ENCODE measurements at places on chromosomes 3 and 15. TPM values are rescaled to one million over a fixed set of nuclear protein-coding genes. Genes with fewer than 3 reads are reported as not detected.

- no peak overlapping the region for H3K27ac ChIP-seq
- H3K4me1 ChIP-seq, result peaks cover 23% of the 10 kb centered on the region
- DNase-seq, result no peak
- no peak overlapping the region for H3K4me3 ChIP-seq
These were observed 224.7 kb downstream of the CACNA2D3 start for GRCh38 chr3:54347060-54347459.

GRCh38 chr15:47383801-47384200 is 333.5 kb upstream of the SEMA6D start:
- DNase-seq, result no peak
- no peak overlapping the region for H3K27ac ChIP-seq
- peaks cover 14% of the 10 kb centered on the region for H3K4me1 ChIP-seq

DNA sequence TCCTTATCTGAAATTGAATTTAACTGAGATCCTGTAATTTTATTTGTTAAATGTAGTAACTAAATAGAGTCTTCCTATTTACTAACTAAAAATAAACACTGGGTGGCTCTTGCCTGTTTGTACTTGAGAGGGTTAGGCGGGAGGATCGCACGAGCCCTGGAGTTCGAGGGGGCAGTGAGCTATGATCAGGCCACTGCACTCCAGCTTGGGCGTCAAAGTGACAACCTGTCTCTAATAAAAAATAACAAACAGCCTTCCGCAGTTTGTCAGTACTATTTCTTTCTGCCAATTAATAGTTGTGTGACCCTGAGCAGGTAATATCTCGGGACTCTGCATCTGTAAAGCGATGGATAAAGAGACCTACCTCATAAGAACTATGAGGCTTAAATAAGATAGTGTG is 768 bp upstream of the PDE12 start:
- H3K27ac ChIP-seq, result peak overlapping the region; percentile 98
- peak overlapping the region; percentile 86 for H3K4me3 ChIP-seq
- peaks cover 18% of the 10 kb centered on the region for H3K36me3 ChIP-seq
- no peak for DNase-seq
- H3K4me1 ChIP-seq, result peaks cover 19% of the 10 kb centered on the region

ATP10A gene
- total RNA-seq, result 2.6 TPM

DNA sequence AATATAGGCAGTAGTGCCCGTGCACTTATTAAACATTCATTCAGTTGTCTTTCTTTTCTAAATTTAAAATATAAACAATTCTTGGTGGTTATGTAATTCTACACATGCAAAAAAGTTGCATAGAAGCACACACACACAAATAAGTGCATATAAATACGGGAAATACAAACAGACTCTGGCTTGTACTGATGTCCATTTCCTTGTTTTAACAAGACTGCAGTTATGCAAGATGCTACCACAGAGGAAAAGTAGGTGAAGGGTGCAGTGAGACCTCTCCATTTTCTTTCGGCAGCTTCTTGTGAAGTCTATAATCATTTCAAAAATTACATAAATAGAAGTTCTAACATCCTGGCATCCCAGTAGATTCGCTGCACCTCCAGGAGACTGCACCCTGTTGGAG is 130.6 kb upstream of the BCL6 start:
- no peak for DNase-seq
- no peaks in the 10 kb centered on the region for H3K4me1 ChIP-seq
- no peaks in the 10 kb centered on the region for H3K36me3 ChIP-seq
- H3K27ac ChIP-seq, result no peak overlapping the region
- H3K27me3 ChIP-seq, result no peaks in the 10 kb centered on the region
- H3K4me3 ChIP-seq, result no peak overlapping the region

- peaks cover 14% of the 10 kb centered on the region for H3K4me1 ChIP-seq
- H3K27me3 ChIP-seq, result no peaks in the 10 kb centered on the region
These were observed 19.5 kb downstream of the PHC3 start for GRCh38 chr3:170162052-170162451.

- no peak for DNase-seq
- H3K4me1 ChIP-seq, result peaks cover 9% of the 10 kb centered on the region
- H3K36me3 ChIP-seq, result peaks cover 16% of the 10 kb centered on the region
- peak overlapping the region; percentile 64 for H3K4me3 ChIP-seq
- no peaks in the 10 kb centered on the region for H3K27me3 ChIP-seq
These were observed 2.3 kb downstream of the B4GALT4 start for GRCh38 chr3:119238363-119238762.

- no peak overlapping the region for H3K4me3 ChIP-seq
- no peaks in the 10 kb centered on the region for H3K36me3 ChIP-seq
- H3K4me1 ChIP-seq, result no peaks in the 10 kb centered on the region
- DNase-seq, result no peak
- no peaks in the 10 kb centered on the region for H3K27me3 ChIP-seq
These were observed 12.7 kb downstream of the TICRR start for GRCh38 chr15:89587955-89588354.

- H3K4me1 ChIP-seq, result peaks cover 5% of the 10 kb centered on the region
- no peaks in the 10 kb centered on the region for H3K27me3 ChIP-seq
- no peak overlapping the region for H3K27ac ChIP-seq
These were observed 15.0 kb downstream of the GCSAM start for GRCh38 chr3:112117841-112118571.

DNA sequence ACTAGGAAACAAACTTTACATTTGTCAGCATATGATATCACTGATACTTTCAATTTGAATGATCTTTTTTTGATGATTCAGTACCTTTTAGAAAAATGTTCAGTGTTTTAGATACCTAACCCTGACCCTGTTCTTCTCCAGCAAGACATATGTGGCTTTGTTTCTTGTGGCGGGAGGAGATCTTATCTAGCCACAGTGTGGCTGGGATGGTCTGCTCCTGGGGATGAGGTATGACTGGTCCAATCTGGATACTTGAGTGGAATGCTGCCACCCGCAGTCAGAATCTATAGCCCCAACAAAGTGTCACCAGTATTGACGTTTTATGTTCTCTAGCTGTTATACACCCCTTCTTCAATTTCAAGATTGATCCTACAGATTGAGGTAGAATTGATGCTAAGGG is 439.0 kb upstream of the GOLIM4 start:
- no peak overlapping the region for H3K4me3 ChIP-seq
- no peaks in the 10 kb centered on the region for H3K27me3 ChIP-seq
- H3K27ac ChIP-seq, result no peak overlapping the region
- H3K4me1 ChIP-seq, result no peaks in the 10 kb centered on the region
- no peak for DNase-seq

UTS2B gene
- total RNA-seq, result 0.58 TPM

DNA sequence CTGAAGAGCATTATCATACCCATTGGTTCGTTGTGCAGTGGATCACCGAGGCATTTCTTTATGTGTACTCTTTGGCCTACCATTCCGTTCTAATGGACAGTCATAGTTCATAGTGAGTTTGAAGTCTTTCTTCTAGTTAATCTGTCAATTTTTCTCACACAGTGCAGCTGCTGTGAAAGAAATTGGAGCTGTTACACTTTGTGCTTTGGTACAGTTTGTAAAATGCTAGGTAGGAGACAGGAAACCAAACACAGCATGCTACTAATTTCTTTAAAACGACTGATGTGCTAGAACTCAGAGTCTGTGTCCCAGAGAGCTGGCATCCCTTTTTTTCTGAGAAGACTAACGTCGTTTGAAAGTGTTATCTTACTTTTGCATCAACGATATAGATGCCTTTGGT is 218.9 kb downstream of the CNTN4 start:
- H3K27ac ChIP-seq, result no peak overlapping the region
- H3K36me3 ChIP-seq, result no peaks in the 10 kb centered on the region

PSTPIP1 gene
- 0.77 TPM for total RNA-seq

DET1 gene
- total RNA-seq, result 10.7 TPM

DNA sequence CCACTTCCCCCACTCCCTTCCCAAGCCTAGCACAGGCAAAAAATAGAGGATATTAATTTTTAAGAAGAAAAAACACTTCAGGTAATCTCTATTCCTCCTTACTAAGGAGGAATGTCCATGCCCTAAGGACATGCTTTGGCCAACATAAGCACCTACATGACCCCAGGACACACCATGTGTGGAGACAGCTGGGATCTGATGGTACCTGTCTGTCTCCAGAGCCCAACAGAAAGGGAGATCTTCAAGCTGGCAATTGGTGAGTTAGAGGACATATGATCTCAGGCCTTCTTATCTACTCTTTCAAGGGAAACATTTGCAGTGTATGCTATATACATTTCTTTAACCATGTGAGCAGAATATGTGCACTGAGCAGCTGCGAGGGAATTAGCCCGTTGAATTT is 7.0 kb downstream of the TM4SF4 start:
- DNase-seq, result no peak
- no peak overlapping the region for H3K27ac ChIP-seq
- peaks cover 8% of the 10 kb centered on the region for H3K4me1 ChIP-seq

GRCh38 chr3:121979734-121980449 is 42.2 kb downstream of the ILDR1 start:
- no peak overlapping the region for H3K4me3 ChIP-seq
- no peak for DNase-seq

TUSC7 gene
- not detected for total RNA-seq

GRCh38 chr15:61700803-61701202 is 359.4 kb downstream of the VPS13C start:
- H3K4me3 ChIP-seq, result no peak overlapping the region
- no peaks in the 10 kb centered on the region for H3K36me3 ChIP-seq
- H3K27ac ChIP-seq, result no peak overlapping the region
- no peaks in the 10 kb centered on the region for H3K4me1 ChIP-seq
- no peak for DNase-seq

- DNase-seq, result no peak
- H3K27ac ChIP-seq, result no peak overlapping the region
- no peak overlapping the region for H3K4me3 ChIP-seq
- no peaks in the 10 kb centered on the region for H3K27me3 ChIP-seq
These were observed 810.3 kb downstream of the ROBO1 start for GRCh38 chr3:78957456-78957855.

GRCh38 chr3:99910752-99911290 is 93.2 kb downstream of the CMSS1 start:
- H3K27me3 ChIP-seq, result no peaks in the 10 kb centered on the region
- no peak for DNase-seq
- peaks cover 7% of the 10 kb centered on the region for H3K36me3 ChIP-seq
- no peak overlapping the region for H3K4me3 ChIP-seq

DNA sequence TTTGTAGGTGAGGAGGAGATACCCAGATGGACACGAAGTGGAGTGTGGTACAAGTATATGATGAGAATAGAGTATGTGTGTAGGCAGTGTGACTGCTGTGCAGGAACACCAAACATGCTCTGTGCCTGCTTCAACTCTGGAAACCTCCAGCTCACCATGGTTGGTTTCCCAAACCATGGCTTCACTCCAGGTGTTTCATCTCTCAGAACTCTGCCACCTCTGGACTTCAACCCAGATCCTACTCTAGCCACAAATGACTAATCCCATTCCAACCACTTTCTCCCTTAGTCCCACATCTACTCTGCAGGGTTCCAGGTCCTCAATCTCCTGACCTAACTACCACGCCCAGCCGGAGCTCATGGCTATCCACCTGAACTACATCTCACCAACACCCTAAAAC is 102.1 kb downstream of the RYK start:
- H3K4me1 ChIP-seq, result peaks cover 17% of the 10 kb centered on the region
- no peak for DNase-seq
- H3K27me3 ChIP-seq, result no peaks in the 10 kb centered on the region
- H3K36me3 ChIP-seq, result peaks cover 36% of the 10 kb centered on the region

DNA sequence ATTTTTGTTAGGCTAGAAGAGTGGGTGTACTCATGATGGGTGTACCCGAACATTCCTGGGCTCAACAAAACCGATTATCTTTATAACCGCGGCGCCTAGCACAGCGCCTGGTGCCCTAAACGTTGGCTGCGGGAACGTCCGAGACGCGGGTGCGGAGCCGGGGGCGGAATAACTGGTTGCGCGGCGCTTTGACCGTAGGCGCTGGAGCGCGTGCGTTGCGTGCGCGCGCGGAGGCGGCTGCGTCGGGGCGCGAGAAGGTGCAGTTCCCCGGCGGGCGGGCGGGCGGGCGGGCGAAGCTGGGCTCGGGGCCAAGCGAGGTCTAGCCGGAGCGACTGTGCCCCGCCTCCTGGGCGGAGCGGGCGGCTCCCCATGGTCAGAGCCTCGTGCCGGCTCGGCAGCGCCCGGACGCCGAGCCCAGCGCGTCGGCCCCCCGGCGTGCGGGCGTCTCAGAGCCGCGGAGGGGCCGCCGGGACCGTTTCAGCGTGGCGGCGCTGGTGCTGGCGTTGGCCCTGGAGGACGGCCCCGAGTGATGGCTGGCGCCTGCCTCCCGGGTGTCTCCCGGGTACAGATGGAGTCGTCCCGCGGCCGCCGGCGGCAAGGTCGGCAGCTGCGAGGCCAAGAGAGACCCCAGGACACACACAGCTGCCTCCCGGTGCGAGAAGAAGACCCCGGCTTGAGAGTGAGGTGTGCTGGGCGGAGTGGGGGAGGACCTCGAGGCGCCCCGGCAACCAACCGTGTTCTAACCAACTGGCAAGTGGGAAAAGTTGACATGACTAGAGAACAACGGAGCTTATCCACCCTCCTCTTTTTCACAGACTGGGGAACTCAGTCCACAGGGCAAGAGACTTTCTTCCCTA is at the start of gene PLAAT1:
Gene PLAAT1 (plus strand): TSS at position 373 of the 857 bp plus-strand sequence. CDS start 14,429 bp downstream, outside the sequence.
- H3K36me3 ChIP-seq, result no peaks in the 10 kb centered on the region
- peaks cover 9% of the 10 kb centered on the region for H3K4me1 ChIP-seq
- H3K27ac ChIP-seq, result peak within 1 kb of the TSS; percentile 59
- DNase-seq, result peak; percentile 80
- H3K27me3 ChIP-seq, result peaks cover 12% of the 10 kb centered on the region

GRCh38 chr3:134677987-134678308 is 27.1 kb upstream of the KY start:
- DNase-seq, result no peak
- no peaks in the 10 kb centered on the region for H3K4me1 ChIP-seq
- no peak overlapping the region for H3K4me3 ChIP-seq
- H3K27ac ChIP-seq, result no peak overlapping the region

DNA sequence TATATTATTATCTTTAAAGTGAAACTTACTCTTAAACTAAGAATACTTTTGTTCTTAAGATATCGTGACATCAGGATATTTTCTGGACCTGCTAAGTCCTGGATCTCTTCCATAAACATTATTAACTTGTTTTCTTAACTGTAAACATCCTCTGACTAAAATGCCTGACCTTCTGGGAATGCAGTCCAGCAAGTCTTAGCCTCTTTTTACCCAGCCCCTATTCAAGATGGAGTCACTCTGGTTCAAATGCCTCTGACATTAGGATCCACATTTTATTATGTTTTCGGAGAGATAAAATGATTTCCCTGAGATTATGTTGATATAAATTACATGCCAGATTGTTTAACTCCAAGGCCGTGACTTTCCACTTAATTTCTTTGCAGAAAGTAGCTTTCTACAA is 37.6 kb downstream of the OSTN start:
- H3K4me3 ChIP-seq, result no peak overlapping the region
- no peaks in the 10 kb centered on the region for H3K4me1 ChIP-seq
- no peak overlapping the region for H3K27ac ChIP-seq
- no peak for DNase-seq
